ENCODE measurements at places on chromosomes 1 and 21. TPM values are rescaled to one million over a fixed set of nuclear protein-coding genes. Genes with fewer than 3 reads are reported as not detected.

The COL6A1 gene
- 180 TPM for total RNA-seq

The VCAM1 gene
- total RNA-seq = not detected

The FCRLB gene
- total RNA-seq = not detected

The INSRR gene
- not detected for total RNA-seq

The IGFN1 gene
- not detected for total RNA-seq

Data from GM23338 (cell line).